ENCODE measurements at places on chromosomes 2 and 18. TPM values are rescaled to one million over a fixed set of nuclear protein-coding genes. Genes with fewer than 3 reads are reported as not detected.
A peak's percentile ranks its signal among the peaks of the same experiment; 100 is the strongest.

- DNase-seq = peak; percentile 39
These were observed 794 bp upstream of the CHCHD5 start for GRCh38 chr2:112583497-112584133.

PROKR1 gene
- not detected for polyA plus RNA-seq

DNA sequence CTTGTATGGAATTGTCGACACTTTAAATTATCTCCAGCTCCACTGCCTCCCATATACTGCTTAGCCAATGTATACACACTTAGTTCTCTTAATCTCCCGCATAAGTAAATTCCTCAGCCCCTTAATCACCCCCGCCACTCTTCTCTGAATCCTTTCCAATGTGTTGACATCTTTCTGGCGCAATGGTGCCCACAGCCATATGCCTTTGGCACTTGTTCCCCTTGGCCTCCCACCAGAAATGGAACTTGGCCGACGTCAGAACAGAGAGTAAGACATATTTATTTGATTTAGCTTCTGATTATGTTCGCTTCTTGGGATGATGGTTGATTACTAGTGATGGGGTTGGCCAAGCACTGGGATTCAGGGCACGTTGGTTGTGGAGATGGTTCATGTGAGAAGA, 1089.3 kb upstream of the CELF4 start:
- peak; percentile 18 for DNase-seq

KIF1A gene
- polyA plus RNA-seq = 574 TPM

DNA sequence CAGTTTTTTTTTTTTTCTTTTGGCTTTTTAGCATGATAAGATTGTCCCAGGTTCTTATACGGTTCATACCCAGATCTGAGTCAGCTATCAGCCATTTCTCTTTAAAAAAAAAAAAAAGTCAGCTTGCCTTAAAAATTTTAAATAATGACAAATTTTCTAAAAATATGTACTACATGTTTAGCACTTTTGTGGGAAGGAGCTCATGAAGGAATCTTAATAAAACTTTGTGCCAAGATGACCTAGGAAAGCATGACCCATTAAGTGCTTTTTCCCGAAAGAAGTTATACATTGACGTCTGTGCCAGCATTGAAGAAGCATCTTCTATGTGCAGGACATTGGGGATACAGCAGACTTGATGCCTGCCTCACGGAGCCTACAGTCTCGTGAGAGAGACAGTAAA, 4.5 kb upstream of the RBMS1 start:
- DNase-seq = no peak

DNA sequence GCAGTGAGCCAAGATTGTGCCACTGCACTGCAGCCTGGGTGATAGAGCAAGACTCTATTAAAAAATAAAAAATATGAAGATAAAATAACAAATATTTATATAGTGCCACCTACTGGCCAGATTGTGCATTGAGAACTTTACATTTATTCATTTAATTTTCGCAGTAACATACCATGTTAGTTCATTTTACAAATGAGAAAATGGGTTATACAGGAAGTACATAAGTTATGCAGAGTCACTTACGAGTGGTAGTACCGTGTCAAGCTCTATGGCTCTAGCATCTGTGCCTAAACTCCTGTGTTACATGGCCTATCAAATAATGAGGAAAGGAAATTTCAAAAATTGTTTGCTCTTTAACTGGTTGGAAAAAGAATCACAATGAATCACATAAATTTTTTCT, 27.9 kb downstream of the RIF1 start:
- peak; percentile 47 for DNase-seq

MAP2 gene
- 95.4 TPM for polyA plus RNA-seq

SERPINB4 gene
- not detected for polyA plus RNA-seq

RPRM gene
- polyA plus RNA-seq = 29.6 TPM

UGT1A3 gene
- polyA plus RNA-seq = not detected

FTCDNL1 gene
- polyA plus RNA-seq = 0.58 TPM

PCARE gene
- not detected for polyA plus RNA-seq

- DNase-seq = no peak
These were observed 45.6 kb downstream of the RAPH1 start for GRCh38 chr2:203489531-203489930.

DNA sequence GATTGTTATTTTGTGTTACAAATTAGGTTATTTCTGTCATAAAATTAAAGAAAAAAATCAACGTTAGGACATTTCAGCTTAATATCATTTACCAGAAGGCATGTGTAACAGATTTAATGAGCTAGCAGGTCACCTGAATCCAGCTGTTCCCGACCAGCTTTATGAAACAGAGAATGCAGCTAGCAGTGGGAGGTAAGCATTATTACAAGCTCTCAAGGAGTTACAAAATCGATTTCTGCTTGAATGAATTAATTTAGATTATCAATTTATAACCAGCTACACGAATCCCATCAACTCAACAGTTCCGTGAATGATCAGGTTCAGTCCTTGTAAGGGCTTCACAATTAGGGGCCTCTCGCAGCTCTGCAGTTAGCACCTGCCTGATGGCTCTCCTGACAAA, 211.9 kb downstream of the PTGR3 start:
- DNase-seq = no peak

SYT4 gene
- polyA plus RNA-seq = 25.1 TPM

DNA sequence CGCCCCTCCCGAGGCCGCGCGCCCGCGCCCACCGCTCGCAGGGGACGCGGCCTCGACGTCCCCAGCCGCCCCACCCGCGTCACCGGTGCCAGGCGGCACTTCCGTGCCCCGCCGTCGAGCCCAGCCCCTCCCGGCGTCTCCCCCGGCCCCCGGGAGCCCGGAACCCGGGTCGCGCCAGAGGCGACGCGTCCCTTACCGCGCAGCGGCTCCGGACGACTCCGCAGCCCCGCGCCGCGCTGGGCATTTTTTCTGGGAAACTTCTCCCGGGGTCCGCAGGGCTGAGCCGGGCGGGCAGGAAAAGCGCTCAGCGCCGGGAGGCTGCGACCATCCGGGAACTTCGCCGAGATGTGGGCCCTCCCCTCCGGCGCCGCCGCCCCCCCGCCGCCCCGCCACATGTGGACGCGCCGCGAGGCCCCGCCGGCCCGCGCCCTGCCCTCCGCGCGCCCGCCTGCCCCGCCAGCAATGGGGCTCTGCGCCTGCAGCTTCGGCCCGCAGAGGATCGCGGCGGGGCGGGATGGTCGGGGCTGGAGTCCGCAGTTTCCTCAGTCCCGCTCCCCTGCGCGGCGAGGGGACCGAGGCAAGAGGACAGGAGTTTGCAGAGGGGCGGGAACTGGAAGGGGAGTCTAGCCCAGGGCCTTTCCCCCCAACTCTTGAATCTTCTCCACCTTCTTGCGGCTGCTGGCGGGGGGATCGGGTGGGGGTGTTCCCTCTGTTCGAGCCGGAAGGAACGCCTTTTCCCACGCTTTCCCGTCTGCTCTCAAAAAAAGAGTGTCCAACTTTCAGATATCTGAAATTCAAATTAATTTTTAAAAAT, 81.5 kb downstream of the CHRNA1 start:
- peak; percentile 69 for DNase-seq

DNA sequence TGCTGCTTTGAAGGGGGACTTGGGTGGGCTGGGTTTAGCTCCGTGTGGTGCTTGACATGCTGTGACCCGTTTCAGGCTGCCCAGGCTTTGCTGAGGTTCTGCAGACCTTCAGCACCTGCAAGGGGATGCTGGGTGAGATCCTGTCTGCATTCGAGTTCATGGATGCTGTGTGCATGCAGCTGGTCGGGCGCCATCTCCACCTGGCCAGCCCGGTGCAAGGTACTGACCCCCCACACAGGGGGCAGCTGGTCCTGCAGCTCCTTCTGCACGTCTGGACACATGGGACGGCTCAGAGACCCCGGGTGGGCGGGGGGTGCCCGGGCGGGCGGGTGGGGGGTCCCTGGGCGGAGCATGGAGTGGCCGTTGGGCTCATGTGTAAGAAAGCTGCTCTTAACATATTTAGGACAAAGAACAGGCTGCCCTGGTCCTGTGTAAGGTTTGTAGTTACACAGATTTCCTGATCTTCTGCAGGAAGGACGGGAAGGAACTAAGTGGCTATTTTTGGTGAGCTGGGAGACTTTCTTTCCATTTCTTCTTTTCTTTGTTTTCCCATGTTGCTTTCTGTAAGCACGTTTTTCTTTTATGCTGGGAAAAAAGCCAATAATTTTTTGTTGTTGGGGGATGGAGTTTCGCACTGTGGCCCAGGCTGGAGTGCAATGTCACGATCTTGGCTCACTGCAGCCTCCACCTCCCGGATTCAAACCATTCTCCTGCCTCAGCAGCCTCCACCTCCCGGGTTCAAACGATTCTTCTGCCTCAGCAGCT, 15.8 kb downstream of the D2HGDH start:
- DNase-seq = no peak

DNA sequence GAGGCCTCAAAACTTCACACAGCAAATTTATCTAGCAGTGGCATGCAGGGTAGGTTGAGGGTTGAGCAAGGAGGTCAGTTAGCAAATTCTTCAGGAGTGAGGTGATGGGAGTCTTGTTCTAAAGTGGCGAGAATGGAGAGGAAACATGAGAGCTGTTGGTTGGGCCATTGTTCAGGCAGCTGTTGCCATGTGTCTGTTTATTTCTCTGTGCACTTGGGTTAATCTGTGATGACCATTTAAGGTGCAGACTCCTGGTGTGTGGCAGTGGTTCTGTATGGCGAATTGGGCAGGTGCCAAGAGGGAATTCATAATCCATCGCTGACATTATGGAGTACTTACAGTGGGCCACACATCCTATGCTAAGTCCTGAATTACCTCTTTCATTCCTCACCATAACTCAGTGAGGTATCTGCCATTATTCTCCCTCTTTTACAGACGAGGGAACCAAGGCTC, 30.4 kb downstream of the TMEM178A start:
- DNase-seq = peak; percentile 58

DNA sequence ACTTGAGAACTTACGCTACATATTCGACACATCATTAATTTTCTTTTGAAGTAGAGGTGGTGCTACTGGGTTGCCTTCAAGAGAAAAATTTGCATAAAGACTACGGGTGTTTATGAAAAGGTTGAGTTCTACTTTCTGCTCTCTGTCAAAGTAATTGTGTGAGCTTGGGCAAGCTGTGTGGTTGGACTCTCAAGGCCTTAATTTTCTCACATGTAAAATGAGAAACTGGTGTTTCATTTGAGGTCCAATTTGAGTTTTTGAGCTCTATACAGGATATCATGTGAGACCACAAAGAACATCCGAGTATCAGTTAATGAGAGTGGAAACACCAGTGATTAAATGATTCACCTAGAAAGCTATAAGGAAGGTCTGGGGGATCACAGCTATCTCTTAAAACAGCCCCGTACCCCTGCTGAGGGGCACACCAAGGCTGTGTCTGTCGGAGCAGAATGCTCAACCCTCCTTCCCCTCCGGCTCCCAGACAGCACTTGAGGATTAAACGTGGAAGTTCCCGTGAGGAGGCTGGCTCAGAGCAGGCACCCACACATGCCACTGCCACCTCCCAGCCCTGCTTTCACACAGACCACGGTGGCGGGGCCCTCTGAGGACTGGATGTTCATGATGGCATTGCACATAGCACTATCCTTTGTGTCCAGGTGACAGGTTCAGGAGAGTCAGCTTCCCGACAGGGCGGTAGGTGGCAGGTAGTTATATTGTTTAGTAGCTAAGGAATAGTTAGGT, 191.8 kb downstream of the RNF144A start:
- DNase-seq = no peak

TRIM54 gene
- polyA plus RNA-seq = 0.25 TPM

COLEC11 gene
- 3.8 TPM for polyA plus RNA-seq

FKBP1B gene
- polyA plus RNA-seq = 22.8 TPM

DNA sequence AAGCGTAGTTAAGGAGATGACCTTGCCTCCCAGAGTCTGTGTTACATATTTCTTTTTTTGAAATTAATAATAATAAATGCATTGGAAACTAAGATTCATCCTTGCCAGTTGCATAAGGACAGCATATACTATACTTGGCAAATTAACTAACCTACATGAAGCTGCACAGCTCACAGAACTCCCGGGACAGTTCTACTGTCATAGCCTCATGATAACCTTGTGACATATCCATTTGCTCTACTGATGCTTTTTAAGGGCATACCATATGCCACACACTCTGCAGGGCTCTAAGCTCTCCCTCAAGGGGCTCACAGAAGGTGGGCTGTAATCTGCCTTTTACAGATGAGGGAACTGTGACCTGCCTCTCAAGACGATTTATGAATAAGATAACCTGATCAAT, 3.8 kb downstream of the ITGB1BP1 start:
- no peak for DNase-seq

DNA sequence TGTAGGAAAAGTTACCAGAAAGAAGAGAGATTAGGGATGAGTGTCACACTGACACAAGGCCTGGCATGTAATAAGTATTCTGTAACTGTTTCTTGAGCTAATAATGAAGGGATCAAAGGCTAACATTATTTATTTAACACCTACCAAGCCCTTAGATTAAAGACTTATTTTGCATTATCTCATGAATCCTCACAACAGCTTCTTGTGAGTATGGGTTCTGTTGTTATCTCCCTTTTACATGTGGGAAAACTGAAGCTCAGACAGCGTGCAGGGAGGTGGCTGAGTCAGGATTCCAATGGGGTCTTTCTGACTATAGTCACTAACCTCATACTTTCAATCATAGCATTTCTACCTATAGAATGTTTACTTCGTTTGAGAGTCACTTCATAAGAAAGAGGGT, 79.0 kb upstream of the PROKR1 start:
- no peak for DNase-seq

TUBA3E gene
- not detected for polyA plus RNA-seq

FAM237A gene
- not detected for polyA plus RNA-seq

NEURL3 gene
- not detected for polyA plus RNA-seq

- no peak for DNase-seq
These were observed 292.1 kb downstream of the PTGR3 start for GRCh38 chr18:74916773-74917393.

GRCh38 chr2:182066400-182067087, 80.9 kb downstream of the PPP1R1C start:
- no peak for DNase-seq

USP37 gene
- 7.1 TPM for polyA plus RNA-seq

RAD51AP2 gene
- polyA plus RNA-seq = not detected

- no peak for DNase-seq
These were observed 237.3 kb upstream of the MYT1L start for GRCh38 chr2:2568411-2568810.

- DNase-seq = no peak
These were observed 167.8 kb upstream of the VRK2 start for GRCh38 chr2:57878866-57879210.

DNA sequence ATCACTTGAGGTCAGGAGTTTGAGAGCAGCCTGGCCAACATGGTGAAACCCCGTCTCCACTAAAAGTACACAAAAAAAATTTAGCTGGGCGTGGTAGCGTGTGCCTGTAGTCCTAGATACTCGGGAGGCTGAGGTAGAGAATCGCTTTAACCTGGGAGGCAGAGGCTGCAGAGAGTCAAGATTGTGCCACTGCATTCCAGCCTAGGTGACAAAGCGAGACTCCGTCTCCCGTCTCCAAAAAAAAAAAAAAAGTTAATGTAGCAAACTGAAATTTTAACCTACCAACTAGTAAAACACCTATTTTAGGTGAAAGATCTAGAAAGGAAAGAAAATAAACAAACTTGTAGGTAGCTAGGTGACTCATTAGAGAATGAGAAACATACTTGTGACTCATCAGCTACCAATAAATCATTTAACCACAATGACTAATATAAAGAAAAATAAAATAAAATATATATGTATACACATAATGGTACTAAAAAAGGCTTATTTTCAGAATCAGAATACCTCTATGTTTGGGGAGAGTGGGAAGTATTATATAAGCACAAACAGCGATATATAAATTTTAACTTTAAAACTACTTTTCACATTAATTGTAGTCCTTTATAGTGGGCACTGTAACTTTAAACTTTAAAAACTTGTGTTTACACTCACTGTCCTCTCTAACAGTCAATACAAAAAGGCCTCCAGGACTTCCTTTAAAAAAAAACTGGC, 36.6 kb downstream of the DARS1 start:
- DNase-seq = no peak

FNDC4 gene
- 23.0 TPM for polyA plus RNA-seq

All from brain (organoid and tissue), 16 donors.